ENCODE measurements at places on chromosomes 11 and 22.

DNA sequence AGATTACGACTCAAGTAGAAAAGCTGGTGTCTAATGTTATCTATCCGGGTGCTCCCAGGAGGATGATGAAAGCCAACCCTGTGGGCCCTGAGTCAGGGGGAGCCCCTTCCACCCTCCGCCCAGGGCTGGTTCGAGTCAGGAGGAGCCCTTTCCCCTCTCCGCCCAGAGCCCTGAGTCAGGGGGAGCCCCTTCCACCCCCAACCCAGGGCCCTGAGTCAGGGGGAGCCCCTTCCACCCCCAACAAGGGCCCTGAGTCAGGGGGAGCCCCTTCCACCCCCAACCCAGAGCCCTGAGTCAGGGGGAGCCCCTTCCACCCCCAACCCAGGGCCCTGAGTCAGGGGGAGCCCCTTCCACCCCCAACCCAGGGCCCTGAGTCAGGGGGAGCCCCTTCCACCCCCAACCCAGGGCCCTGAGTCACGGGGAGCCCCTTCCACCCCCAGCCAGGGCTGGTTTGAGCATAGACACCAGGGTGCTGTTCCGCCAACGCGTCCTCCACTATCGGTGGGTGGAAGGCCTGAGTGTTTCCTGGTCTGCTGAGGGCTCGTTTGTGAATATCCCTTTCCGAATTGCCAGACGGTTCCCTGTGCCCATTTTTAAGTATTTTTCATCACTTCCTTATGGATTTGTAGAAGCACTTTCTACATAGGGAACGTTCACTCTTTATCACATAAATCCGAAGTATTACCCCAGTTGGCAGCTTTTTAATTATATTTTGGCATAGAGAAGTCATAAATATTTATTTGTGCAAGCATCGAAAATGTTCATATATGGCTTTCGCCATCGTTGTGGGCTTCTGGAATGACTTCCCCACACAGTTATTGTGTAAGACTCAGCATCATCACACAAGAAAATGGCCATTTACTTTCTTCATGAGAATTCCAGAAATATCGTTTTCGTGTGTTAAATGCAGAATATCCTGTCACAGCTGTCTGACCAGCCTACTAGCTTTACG, 380.6 kb downstream of the BRD1 start:
- DNase-seq: peak; percentile 34

DNA sequence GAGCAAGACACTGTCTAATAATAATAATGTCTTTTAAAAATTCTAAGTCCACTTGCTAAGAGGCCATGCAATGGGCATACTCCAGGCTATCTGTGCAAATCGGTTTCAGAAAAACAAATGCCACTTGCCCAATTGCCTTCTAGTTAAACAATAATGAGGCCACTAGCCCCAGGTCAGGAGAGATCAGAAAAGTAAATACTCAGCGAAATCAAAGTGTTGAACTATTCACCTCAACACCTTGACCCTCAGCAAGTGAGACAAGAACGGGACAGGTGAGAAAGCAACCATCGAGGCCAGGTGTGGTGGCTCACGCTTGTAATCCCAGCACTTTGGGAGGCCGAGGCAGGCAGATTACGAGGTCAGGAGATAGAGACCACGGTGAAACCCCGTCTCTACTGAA, 72.3 kb upstream of the SYN3 start:
- DNase-seq: no peak

DNA sequence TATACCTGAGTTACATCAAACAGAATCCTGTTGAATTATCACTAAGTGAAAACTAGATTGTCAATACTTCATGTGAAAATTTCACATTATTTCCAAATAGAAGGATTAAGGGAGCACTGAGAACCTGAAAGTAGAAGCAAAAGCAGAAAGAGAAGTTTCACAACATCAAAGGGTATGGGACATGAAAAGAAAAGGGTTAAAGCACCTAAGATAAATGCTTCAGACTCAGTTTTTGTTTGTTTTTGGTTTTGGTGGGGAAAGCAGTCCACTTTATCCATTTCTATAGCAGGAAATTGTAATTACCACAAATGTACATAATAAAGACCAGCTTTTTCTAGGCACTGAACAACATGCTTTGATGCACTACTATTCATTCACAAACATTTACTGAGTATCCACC, 1069.7 kb upstream of the CCDC90B start:
- DNase-seq: no peak

DNA sequence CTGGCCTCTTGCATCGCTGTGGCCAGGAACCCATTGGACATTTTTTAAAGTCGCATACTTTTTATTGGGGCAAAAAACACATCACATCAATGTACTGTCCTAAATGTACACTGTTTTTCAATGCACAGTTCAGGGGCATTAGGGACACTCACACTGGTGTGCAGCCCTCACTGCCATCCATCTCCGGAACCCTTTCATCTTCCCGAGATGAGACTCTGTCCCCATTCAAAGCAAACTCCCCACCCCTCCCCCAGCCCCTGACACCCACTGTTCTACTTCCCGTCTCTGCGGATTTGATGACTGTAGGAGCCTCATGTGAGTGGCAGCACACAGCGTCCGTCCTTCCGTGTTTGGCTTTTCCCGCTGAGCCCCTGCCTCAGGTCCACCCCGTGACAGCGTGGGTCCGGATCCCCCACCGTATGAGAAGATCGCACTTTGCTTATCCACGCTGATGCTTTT, 41.8 kb upstream of the TH start:
- DNase-seq: peak; percentile 43

GRCh38 chr22:22771696-22772377, 115.8 kb upstream of the IGLL5 start:
- DNase-seq: no peak

DNA sequence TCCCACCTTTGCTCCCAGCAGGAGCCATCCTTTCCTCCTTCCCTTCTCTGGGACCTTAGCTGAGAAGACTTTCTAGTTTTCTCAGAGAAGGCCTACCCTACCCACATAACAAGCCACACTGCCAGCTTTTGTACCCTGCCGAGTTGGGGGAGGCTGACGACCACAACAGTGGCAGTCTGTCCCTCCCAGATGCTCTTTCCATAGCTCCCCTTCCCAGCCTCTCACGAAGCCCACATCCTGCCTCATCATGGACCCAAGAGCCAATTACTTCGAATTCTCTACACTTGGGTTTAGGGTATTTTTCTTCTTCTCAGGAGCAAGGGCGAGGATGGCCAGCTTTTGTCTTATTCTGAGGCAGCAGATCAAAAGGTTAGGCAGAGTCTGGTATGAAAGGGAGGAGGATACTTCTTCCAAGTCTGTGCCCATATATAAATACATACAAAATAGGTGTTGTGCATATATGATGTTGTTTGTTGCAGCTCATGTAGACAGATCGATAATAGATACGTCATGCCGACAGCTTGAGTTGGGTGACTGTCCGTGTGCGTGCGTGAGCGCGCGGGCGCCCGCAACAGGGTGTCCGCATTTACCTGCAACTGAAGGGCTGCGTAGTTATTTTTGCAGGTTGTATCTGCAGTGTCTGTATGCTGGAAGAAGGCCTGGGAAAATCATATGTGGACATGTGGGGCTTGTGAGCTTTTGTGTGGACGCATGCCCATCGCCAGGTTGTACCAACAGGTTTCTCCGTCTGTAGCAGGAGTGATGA, 846 bp upstream of the NRGN start:
- DNase-seq: no peak

Data from stimulated activated CD8-positive, alpha-beta memory T cell treated with anti-CD3 and anti-CD28 coated beads, Interleukin-4, amount 100 ng/mL, for 48 hours (primary cell).